Effector CD8-positive, alpha-beta T cell (primary cell): ENCODE measurements at places on chromosomes 5 and 9.

DNA sequence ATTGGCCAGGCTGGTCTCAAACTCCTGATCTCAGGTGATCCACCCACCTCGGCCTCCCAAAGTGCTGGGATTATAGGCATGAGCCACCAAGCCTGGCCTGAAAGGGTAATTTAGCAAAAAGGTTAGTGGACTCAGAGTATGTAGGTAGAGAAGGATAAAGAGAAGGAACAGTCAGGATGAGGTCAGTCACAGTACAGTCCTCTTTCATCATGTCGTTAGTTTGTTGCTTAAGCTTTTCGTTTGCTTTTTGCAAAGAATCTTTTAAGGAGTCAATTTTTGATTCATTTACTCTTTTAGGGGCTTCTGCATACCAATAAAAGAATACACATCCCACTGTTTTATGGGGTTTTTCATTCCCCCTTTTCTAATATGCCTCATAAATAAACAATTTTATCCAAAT lies 17.8 kb upstream of the GBGT1 start:
- no peak for DNase-seq

- no peak for DNase-seq
Observed at GRCh38 chr9:134557331-134557730, 84.3 kb upstream of the COL5A1 start.

GRCh38 chr5:60503771-60504170 lies 196.2 kb downstream of the DEPDC1B start:
- no peak for DNase-seq

GRCh38 chr5:179872055-179872827 lies 13.6 kb upstream of the MRNIP start:
- DNase-seq = no peak

DNA sequence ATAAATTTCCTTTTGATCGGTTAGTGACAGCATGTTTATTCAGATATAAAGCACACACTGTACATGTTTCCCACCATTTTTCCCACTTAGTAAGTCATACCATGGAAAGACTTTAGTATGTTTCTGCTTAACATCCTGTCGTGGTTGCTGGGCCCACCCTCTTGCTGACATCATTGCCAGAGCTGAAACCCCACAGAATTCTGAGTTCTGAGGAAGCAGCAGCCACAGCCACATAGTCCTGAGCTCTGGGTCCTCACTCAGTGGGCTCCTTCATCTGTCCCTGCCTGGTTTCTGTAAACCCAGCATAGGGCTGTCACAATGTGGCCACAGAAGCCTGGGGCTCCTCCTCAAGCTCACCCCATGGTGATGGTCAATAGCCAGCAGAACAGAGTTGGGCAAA lies 441.5 kb downstream of the ENC1 start:
- DNase-seq = no peak

- DNase-seq = no peak
Observed at GRCh38 chr5:6404129-6404528, 25.8 kb upstream of the MED10 start.

- no peak for DNase-seq
Observed at GRCh38 chr9:126386088-126386487, 59.5 kb downstream of the MVB12B start.

GRCh38 chr9:4084435-4084818 lies 215.4 kb downstream of the GLIS3 start:
- DNase-seq = no peak

DNA sequence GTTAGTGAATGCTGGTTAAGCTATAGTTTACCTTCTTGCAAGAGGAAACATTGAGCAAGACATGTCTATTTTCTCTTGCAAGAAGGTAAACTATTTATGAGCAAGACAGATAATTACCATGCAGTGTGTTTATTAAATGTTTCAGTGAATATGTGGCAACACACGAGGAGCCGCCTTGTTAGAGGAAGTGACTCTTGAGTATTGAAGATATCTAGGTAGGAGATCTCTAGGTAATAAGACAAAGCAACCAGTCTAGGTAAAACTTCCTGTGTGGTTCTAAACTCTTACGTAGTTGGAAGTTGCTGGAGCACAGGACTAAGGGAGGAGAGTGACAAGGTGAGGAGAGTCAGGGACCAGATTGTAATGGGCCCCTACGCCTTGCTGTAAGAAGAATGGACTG lies 16.8 kb downstream of the SKP2 start:
- DNase-seq = no peak

- DNase-seq = no peak
Observed at GRCh38 chr9:6214903-6215302, 704 bp upstream of the IL33 start.

DNA sequence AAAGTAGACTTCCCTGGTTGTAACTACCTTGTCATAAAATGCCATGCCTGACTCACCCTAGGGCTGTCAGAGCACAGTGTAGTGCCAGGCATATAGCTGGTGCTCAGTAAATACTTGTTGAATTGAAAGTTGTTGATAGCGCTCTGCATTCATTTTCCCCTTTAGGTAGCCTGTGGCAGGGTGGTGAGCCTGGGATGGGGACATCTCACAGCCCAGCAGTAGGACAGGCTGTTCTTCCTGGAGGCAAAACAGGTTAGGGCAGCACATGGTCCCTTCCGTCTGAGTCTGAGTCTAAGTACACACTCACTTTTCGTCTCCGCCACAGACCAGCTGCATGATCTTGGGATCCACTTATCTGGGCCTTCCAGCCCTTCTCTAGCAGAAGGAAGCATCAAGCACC lies 401.9 kb downstream of the ZSWIM6 start:
- DNase-seq = no peak

DNA sequence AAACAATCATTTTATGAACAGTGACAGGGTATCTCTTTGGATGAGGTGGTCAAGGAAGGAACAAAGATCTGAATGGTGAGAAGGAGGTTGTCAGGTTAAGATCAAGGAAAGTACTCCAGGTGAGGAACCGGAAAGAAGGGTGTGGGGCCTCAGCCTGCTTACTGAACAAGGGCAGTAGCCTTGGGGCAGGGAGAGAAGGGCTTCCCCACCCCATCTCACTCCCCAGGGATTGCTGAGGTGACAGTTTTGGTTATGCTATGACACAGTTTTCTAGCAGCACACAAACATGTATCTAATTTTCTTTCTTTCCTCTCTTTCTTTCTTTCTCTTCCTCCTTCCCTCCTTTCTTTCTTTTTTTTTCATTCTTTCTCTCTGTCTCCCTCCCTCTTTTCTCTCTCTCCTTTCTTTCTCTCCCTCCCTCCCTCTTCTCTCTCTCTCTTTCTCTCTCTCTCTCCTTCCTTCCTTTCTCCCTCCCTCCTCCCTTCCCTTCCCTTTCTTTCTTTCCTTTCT lies 4.1 kb upstream of the HDHD3 start:
- no peak for DNase-seq

DNA sequence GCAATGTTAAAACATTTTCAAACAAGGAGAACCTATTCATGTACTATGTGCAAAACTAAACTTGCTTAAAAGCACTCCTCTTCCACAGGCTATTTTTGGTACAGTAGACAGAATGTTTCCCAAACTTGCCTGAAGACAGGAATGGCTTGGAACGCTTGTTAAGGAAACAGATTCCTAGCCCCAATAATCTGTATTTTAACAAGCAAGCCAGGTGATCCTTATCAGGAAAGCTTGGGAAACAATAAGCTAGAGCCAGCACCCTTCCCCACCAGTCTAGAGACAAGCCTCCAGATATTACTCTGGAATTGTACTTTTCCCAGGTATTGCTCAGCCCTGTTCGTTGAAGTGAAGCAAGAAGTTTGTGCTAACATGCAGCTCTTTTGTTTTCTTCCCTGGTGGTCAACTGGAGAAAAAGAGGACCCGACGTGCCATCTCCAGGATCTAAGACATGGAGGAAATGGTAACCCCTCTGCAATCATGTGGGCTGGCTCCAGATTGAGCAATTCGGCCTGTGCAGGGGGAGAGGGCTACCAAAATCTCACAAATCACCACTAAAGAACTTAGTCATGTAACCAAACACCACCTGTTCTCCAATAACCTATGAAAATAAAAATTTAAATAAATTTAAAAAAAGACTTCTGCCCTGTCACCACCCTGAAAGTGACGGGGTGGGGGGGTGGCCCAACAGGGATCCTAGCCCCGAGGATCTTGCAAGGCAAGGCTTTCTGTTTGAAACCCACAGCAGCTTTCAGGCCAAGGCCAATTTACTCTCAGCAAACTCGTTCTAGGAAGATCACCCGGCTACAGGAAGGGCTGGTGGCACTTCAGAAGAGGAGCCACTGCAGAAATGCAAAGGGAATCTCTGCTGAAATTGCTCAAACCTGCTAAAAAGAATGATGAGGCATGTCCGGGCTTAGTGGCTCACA lies 48.6 kb downstream of the SHB start:
- no peak for DNase-seq

- DNase-seq = no peak
Observed at GRCh38 chr9:125297917-125298316, 36.3 kb downstream of the GAPVD1 start.

DNA sequence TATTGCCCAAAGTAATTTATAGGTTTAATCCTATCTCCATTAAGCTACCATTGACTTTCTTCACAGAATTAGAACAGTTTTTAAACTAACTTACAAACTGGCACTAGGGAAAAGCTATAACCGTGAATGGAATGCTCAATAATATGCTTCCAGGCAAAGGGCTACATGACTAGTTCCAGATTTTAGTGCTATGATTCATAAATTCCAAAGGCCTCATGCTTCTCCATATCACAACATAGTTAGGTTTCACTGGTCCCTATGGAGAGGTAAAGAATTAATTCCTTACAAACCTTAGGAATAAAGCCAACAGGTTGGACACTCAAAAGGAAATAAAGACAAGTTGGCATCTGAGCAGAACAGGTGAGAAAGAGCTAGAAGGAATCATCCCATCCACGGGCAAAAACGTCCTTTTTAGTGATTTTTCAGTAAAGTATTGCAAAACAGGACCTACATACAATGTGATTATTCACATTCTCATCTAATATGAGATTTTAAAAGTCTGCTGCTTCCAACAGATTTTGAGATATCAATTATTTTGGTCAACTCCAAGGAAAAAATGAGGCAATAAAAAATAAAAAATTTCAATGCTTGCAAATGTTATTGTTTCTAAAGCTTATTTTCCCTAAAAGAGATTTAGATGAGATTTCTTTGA lies 97.0 kb upstream of the TARS1 start:
- DNase-seq = no peak

GRCh38 chr9:96320749-96321280 lies 18.8 kb upstream of the HSD17B3 start:
- DNase-seq = no peak

DNA sequence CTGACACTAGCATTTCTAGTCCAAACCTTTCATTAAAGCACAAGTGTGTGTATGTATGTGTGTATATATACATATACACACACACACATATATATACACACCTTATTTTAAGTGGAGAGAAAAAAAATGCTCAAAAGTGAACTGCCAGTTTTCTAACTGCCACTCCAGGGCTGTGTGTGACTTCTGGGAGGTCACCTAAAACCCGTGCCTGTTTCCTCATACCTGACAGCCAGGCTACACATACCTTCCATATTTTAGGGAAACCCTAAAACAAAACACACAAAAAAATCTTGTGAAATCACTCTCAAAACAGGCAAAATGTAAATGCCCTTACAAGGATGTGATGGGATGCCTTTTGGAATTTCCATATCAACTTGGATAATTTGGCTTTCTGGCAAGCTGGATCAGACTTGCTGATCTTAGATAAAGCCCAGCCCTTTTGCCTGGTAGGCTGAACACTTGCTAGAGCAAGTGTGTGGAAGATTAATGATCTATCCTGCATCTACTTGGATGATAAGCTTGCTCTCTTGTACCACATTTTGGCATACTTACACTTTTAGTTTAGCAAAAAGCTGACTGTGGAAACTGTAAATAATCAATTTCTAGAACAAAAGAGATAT lies 127.8 kb downstream of the GNAQ start:
- no peak for DNase-seq

DNA sequence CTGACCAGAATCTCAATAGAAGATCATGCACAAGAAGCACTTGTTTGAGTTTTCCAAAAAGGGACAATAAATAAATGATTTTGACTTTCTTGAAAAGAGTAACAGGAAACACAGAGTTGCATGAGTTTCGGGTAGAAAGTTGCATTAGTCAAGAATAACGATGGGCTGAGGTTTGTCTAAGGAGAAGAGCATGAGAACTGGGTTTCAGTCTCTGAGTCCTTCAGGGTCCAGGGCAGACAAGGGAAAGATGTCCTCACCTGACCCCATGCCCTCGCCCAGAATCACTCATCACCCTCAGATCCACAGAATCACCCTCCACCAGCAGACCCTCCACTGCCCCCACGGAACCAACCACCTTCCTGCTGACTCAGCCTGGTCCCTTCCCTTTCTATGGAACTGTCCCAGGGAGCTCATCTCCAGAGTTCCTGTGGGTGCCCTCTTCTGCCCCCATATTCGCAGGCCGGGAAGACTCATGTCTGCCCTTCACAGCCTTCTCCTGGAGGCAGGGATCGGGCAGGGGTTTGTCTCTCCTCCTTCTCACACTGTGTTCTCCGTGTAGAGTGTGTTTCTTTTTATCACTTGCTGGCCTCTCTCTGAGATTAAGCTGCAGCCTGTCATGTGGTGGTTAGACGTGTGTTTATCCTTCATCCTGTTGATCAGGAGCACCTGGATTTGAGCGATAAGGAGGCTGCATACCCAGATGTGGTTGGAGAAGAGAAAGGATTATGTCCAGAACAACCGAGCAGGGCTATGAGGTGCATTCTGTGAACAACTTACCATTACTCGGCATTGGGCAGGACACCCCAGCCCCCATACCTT lies 442.6 kb downstream of the MAT2B start:
- no peak for DNase-seq

- DNase-seq = no peak
Observed at GRCh38 chr5:91223886-91224285, 159.2 kb downstream of the ARRDC3 start.

DNA sequence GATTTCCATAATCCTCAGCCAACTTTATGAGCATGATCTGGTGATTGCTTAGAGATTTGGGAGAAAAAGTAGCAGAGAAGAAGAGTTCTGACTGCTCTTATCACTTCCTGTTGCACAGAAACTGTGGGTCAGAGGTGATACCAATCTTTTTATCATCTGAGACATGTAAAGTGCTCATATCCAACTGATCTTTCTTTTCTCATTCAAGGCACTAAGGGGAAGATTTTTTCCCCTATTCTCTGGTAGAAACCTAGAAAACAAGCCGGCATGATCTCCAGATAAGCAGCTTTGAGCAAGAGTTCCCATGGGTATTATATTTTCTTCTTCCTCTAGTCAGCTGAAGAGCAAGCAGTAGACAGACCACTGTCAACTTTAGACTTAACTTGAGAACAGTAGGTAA lies 29.0 kb upstream of the GPR150 start:
- no peak for DNase-seq

DNA sequence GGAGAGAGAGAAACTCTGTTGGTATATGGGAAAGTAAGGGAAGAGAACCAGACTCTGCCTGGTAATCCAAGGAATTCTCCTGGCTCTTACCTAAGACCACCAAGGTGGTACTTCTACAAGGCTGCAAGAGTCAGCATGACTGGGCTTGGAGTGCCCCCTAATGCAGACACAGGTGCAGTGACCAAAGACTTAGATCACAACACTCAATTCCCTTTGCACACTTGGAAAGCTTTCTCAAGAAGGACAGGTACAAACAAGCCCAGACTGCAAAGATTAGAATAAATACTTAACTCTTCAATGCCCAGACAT lies 25.2 kb downstream of the UGT3A2 start:
- DNase-seq = no peak
